ENCODE measurements at places on chromosomes 2 and 18.

GRCh38 chr18:813172-814071 lies 1.4 kb upstream of the YES1 start:
- DNase-seq, result no peak

- no peak for DNase-seq
Measured at GRCh38 chr18:79058007-79058406, 11.2 kb upstream of the ATP9B start.

GRCh38 chr18:2939317-2939716 lies 73.6 kb downstream of the LPIN2 start:
- no peak for DNase-seq

DNA sequence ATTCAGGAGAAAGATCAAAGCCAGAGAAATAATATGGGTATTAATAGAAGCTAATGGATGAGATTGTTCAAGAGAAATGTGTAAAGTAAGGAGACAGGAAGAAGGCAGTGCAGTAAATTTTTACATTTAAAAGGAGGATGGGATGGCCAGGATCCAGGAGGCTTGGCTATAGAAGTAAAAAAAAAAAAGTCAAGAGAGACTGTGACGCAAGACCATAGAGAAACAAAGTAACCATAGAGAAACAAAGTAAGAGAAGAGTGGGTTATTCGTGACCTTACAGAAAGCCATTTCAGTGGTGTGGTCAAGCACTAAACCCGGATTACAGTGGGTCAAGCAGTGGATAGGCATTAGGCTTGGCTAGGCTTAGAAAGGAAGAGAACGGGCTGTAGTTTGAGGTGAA lies 10.5 kb upstream of the FAM171B start:
- DNase-seq, result no peak

GRCh38 chr2:149656996-149657395 lies 69.4 kb upstream of the MMADHC start:
- DNase-seq, result no peak

- DNase-seq, result no peak
Measured at GRCh38 chr18:26826656-26827235, 38.8 kb downstream of the AQP4 start.

DNA sequence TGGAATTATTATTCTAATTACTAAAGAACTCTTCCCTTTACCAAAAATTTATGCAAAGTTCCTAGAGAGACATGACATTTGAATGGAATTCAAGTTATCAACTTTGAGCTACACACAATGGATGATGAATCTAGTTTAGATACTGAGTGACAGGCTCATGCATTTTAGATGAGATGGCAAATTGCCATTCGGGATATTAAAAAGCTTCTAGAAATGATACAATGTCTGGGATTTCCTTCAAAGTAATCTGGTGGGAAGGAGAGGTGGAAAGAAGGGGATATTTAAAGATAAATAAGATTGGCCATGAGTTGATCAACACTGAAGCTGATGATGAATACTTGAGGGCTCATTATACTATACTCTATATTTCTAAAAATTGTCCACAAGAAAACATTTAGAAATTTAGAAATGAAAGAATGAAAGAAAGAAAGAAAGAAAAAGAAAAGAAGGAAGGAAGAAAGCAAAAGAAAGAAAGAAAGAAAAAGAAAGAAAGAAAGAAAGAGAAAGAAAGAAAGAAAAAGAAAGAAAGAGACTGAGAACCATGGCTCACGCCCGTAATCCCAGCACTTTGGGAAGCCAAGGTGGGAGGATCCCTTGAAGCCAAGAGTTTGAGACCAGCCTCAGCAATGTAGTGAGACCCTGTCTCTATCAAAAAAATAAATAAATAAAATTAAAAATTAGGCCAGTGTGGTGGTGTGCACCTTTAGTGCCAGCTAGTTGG lies 62.6 kb upstream of the NEDD4L start:
- DNase-seq, result no peak

- no peak for DNase-seq
Measured at GRCh38 chr2:118850168-118850900, 2.9 kb upstream of the EN1 start.

DNA sequence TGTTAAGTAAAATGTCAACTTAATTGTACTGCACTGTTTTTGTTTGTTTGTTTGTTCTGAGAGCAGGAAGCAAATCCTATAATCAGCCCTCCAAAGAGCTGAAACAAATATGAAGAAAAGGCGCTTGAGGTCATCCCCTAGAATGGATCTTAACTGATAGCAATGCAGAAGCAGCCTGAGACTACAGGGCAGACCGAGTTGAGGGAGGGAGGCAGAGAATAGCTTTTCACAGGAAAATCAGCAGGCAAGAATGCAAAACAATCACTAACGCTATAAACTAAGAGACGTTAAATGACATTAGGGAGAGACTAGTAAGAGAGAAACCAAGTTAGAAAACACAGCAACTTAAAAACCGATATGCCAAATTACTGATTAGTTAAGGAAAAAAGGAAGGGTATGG lies 37.2 kb downstream of the GALNT1 start:
- DNase-seq, result no peak
